ENCODE measurements at places on chromosomes 1 and 21.

GRCh38 chr21:37803101-37803651 lies 113.1 kb downstream of the KCNJ6 start:
- no peak for DNase-seq

DNA sequence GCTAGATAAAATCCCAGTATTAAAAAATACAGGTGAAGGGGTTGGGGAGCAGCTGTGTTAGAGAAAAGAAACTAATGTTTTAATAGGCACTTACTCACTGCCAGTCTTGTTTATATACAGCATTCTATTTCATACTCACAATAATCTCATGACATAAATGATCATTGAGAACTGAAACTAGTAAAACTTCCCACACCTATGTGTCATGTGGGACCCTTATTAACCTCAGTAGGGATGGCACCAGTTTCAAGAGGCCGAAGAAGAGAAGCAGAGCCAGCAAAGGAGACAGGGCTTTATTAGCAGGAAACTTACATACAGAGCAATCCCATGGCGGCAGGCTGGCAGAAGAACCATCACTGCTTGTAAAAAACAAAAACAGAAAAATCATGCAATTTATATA lies 48.8 kb upstream of the KCNH1 start:
- DNase-seq = no peak

GRCh38 chr1:31345635-31346034 lies 27.2 kb downstream of the FABP3 start:
- DNase-seq = no peak

DNA sequence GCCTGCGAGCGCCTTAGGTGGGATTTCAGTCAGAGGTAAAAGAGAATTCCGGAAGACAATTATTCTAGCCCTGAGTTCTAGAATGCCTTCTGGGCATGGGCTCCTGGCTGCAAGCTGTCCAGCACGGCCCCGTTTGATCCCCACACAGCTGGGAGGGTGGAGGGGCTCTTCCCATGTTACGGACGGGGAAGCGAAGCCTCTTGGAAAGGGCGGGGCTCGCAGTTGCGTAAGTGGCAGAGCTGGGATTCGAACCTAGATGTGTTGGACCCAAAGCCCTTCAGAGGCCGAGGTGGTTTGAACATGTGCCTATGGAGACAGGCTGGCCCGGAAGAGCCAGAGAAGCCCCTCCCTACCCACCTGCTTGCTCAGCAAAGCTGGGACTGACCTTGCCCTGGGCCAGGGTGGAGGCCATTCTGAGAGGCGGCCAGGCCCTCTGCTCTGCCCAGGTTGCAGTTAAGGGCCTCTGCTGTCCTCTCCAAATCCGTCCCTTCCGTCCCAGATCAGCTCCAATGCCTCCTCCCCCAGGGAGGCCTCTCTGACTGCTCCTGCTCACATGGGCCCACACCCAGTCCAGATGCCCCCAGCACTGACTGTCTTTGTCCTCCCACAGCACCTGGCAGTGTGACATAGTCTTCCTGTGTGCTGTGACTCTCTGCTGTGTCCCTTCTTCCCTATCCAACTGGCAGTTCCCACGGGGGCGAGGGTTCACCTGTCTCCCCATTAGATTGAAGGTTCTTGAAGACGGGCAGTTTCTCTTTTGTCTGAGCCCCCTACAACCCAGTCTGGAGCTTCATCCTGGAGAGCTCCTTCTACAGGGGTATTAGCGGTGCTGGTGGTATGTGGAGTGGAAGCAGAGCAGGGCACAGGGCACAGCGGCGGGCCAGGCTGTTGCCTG lies 1.2 kb upstream of the HSPB7 start:
- no peak for DNase-seq

- DNase-seq = peak; percentile 67
Measured at GRCh38 chr1:215567491-215568298, 591 bp downstream of the KCTD3 start.

DNA sequence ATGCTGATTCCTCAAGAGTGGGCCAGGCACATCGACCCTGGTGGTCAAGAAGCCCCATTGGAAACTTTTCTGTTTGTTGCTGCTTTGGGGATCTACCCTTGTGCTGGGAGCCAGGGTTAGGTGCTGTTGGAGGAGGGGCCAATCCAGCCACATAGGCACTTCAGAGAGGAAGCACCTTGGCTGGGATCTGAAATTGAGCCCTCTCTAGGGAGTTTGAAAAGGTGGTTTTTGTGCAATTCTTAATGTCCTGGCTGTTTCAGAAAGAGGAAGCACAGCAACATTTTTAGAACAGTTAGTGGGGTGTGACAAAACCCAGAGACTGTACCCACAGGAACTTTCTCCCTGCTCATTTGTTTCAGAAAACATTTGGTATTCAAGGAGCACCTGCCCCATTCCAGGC lies 17.2 kb upstream of the BEND5 start:
- DNase-seq = no peak

Data from nephron progenitor cell (in vitro differentiated cells).